ENCODE measurements at places on chromosomes 3 and 15.

GRCh38 chr3:2334921-2335320, 236.3 kb downstream of the CNTN4 start:
- no peak for DNase-seq

- no peak for DNase-seq
Observed at GRCh38 chr15:34079904-34080303, 21.8 kb downstream of the EMC7 start.

DNA sequence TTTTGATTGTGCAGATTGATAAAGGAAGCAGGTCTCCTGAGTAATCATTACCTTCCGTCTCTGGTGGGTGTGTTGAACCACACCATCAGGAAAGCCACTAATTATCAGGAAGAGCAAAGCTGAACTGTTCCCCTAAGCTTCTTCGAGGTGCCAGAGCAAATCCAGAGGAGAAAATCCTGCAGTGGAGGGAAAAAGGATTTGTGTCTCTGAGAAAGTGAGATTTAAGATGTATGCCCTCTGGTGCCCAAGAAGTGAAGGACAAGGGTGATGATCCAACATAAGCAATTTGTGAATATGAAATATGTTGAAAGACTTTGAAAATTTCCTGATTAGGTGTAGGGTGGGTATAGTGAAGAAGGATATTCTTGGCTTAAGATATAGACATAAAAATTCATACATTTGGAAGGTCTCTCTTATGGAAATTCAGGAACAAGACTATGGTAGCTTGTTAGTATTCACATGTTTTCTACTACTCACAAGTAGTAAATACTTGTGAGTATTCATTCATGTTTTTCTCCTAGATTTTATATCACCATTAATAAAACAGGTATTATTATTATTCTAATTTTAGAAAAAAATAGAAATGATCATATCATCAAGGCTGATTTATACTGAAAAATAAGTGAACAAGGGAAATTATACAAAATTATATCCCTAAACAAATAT, 34.8 kb downstream of the COMMD2 start:
- peak; percentile 58 for DNase-seq

DNA sequence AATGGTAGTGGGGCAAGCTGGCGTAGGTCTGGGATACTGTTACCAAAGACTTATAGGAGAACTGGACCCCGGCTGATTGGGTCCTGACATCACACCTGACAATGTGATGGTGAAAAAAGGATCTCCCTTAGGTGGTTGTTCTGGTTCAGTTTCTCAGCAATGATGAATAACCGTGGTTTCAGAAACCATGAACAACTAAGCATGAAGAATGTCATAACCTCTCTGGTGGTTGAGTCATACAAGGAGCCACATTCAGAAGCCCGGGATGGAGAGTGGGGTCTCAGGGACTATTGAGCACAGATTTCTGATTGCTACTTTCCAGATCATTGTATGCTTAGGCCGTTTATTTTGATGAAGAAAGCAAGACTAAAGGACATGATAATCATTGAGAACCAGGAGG, 17.4 kb downstream of the GPR160 start:
- DNase-seq, result no peak

DNA sequence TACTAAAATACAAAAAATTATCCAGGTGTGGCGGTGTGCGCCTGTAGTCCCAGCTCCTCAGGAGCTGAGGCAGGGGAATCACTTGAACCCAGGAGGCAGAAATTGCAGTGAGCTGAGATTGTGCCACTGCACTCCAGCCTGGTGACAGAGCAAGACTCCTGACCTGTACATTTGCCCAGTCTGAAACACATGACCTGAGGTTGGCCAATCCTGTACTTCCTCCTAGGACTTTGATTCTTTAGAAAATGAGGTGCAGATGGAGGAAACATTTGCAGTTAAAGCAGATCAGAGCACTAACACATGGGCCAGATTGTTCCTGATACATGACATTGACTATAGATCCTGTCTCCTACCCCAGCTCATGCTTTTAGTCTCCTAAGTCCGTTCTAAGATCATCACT, 28.9 kb upstream of the LPP start:
- DNase-seq, result no peak

DNA sequence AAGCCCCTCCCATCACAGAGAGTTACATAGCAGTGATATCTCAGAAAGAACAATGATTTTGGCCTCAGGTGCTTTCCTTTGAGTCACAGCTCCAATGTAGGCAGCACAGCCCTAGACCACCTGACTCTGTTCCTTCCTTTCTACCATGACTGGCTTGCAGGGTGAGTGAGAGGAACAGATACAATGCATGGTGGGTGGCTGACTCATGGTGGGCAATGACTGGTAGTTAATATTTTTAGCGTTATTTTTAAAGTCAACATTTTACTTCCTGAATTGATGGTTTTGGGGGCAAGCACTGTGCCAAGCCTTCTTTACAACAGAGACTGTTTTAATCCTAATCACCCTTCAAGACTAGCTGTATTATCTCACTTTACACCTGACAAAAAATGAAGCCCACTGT, 32.8 kb upstream of the ST3GAL6 start:
- DNase-seq, result peak; percentile 45

GRCh38 chr3:108164391-108164790, 57.8 kb downstream of the IFT57 start:
- no peak for DNase-seq

All from trophoblast cell (in vitro differentiated cells and primary cell).